ENCODE measurements at places on chromosomes 5 and 9.

GRCh38 chr9:116937361-116937760 lies 250.3 kb downstream of the TRIM32 start:
- no peak for DNase-seq
- no peaks in the 10 kb centered on the region for H3K36me3 ChIP-seq
- H3K4me3 ChIP-seq: no peak overlapping the region
- peaks cover 4% of the 10 kb centered on the region for H3K4me1 ChIP-seq

DNA sequence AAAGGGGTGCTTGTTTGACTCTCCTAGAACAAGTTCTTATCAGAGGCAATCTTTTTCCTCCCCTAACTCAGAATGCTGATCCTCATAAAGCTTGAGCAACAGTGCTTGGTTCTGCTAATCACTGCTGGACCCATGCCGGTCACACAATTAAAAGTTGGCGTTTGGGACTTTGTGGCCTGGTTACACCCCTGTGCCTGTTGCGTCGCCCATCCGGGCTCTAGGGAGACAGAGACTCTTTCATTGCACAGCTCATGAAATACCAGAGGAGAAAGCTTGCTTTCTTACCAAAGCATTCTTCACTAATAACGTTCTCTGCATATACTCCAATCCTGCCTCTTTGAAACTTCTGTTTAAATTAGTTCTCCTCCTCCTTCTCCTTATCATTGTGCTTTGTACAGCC lies 301.1 kb downstream of the NR3C1 start:
- no peaks in the 10 kb centered on the region for H3K36me3 ChIP-seq
- DNase-seq: no peak
- H3K4me1 ChIP-seq: peaks cover 17% of the 10 kb centered on the region
- peak overlapping the region; percentile 2 for H3K27ac ChIP-seq

DNA sequence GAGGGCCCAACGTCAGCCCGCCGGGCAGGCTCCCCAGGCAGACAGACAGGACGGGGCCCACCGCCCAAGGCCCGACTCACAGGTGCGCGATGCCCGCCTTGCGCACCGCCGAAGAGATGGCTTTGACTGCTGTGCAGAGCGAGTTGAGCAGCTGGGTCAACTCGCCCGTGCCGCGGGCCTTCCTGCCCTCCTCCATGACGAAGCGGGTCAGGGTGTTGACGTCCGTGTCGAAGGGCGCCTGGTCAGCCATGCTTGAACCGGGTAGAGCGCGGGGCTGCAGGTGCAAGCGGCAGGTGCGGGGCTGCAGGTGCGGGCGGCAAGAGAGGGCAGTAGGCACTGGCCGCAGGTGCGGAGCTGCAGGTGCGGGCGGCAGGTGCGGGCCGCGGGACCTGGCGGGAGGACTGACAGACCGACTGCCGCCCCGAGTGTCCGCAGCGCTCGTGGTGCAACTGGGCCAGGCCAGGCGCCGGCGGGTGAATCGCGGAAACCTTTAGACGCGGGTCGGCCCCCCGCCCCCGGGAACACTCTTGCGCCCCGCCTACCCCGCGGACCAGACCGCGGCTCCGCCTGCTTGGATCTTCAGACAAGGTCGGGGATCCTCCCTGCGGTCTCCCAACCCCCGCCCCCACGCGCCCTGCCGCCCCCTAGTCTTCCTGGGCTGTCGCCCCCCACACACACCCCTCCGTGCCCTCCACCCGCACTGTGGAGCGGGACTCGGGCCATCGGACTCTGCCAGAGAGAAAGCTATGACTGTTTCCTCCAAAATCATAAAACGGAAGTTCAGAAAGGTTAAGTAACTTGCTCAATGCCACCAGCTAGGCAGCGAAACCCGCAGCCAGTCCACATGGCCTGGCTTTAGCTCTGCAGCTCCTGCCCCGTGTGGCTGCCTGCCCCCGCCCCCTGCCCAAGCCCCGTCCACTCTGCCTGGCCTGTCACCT lies at the start of gene FBP1:
Gene FBP1 (minus strand): TSS at position 458 of the 938 bp plus-strand sequence. CDS start 208 bp downstream, at position 250.
- no peak within 1 kb of the TSS for H3K27ac ChIP-seq
- H3K4me1 ChIP-seq: peaks cover 16% of the 10 kb centered on the region
- no peaks in the 10 kb centered on the region for H3K36me3 ChIP-seq
- H3K4me3 ChIP-seq: peak within 1 kb of the TSS; percentile 88
- peak; percentile 68 for DNase-seq
- H3K27me3 ChIP-seq: peaks cover 70% of the 10 kb centered on the region

GRCh38 chr5:15585128-15585527 lies 85.1 kb downstream of the FBXL7 start:
- H3K27ac ChIP-seq: no peak overlapping the region
- H3K4me3 ChIP-seq: no peak overlapping the region
- H3K36me3 ChIP-seq: peaks cover 71% of the 10 kb centered on the region
- H3K27me3 ChIP-seq: no peaks in the 10 kb centered on the region

- no peak for DNase-seq
- no peaks in the 10 kb centered on the region for H3K36me3 ChIP-seq
- H3K27me3 ChIP-seq: peaks cover 46% of the 10 kb centered on the region
These were observed 27.9 kb downstream of the MED10 start for GRCh38 chr5:6350277-6351090.

GRCh38 chr5:1247811-1248210 lies 22.6 kb downstream of the SLC6A18 start:
- H3K4me3 ChIP-seq: no peak overlapping the region
- DNase-seq: no peak

GRCh38 chr5:174834081-174834480 lies 109.7 kb downstream of the MSX2 start:
- DNase-seq: no peak
- peaks cover 23% of the 10 kb centered on the region for H3K27me3 ChIP-seq
- H3K36me3 ChIP-seq: no peaks in the 10 kb centered on the region
- no peak overlapping the region for H3K4me3 ChIP-seq
- peaks cover 6% of the 10 kb centered on the region for H3K4me1 ChIP-seq
- H3K27ac ChIP-seq: no peak overlapping the region

DNA sequence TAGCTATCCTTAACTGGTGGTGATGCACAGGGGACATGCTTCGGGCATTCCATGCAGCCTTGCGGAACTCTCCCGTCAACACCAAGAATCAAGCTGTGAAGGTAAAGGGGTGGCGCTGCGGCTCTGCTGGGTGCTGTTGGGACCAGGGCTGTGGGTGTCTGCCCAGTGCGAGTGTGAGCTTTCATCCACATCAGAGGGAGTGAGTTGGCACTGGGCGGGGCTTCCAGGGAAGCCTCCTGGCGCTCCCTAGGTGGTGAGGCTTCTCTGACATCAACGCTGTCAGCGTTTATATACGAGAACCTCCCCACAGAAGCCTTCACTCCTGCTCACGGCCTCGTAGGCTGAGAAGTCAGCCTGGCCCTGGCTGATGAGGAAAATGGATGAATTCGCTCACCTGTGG lies 11.7 kb downstream of the ARPC5L start:
- H3K4me1 ChIP-seq: peaks cover 32% of the 10 kb centered on the region
- H3K27me3 ChIP-seq: no peaks in the 10 kb centered on the region
- peak overlapping the region; percentile 55 for H3K27ac ChIP-seq
- H3K4me3 ChIP-seq: no peak overlapping the region

DNA sequence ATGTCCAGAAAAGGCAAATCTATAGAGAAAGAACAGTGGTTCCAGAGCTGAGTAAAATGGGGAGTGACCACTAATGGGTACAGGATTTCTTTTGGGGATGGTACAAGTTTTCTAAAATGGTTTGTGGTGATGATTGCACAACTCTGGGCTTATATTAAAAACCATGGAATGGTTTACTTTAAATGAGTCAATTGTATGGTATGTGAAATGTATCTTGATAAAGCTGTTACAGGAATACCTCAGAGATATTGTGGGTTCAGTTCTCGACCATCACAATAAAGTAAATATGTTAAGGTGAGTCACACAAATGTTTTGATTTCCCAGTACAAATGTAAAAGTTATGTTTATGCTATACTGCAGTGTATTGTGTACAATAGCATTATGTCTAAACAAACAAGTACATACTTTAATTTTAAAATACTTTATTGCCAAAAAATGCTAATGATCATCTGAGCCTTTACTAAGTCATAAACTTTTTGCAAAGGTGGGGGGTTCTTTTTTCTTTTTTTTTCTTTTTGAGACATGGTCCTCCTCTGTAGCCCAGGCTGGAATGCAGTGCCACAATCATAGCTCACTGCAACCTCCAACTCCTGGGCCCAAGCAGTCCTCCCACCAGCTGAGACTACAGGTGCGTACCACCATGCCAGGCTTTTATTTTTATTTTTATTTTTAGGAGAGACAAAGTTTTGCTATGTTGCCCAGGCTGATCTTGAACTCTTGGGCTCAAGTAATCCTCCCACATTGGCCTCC lies 65.9 kb downstream of the SHOC1 start:
- H3K27ac ChIP-seq: no peak overlapping the region
- no peak overlapping the region for H3K4me3 ChIP-seq
- no peak for DNase-seq
- no peaks in the 10 kb centered on the region for H3K27me3 ChIP-seq
- H3K36me3 ChIP-seq: peaks cover 27% of the 10 kb centered on the region
- H3K4me1 ChIP-seq: no peaks in the 10 kb centered on the region

- DNase-seq: no peak
- no peak overlapping the region for H3K4me3 ChIP-seq
- no peak overlapping the region for H3K27ac ChIP-seq
- no peaks in the 10 kb centered on the region for H3K36me3 ChIP-seq
These were observed 55.2 kb upstream of the FYB1 start for GRCh38 chr5:39274398-39275085.

DNA sequence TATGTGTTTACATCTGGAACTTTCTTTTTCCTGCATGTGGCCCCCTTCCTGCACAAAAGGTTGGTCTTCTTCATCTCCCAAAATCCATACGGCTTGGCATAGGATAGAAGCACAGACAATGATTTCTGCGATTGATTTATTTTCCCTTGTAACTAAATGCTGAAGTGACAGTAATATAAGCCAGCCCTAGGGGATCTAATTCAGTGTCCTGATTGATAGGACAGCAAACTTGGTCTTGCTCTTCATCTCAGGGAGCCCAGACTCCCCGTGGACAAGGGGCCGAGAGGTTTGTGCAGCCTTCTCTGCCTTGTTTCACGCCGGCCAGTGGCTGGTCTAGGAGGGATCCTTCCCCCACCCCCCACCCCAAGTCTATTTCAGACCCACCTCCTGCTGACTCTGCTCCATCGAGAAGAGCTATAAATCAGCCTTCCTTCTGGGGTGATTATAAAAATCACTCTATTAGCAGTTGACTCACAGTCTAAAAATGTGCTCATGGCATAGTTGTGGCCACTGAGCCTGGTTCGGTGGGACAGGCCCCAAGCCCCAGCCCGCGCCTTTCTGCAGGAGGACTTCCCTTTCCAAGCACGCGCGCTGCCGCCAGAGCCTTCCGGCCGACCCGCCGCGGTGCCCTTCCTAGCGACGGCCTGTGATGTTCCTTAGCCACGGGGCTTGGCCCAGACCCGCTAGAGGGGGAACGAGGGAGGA lies 89.8 kb upstream of the COL5A1 start:
- no peak for DNase-seq
- peak overlapping the region; percentile 66 for H3K27ac ChIP-seq
- H3K36me3 ChIP-seq: no peaks in the 10 kb centered on the region
- peaks cover 78% of the 10 kb centered on the region for H3K4me1 ChIP-seq
- no peak overlapping the region for H3K4me3 ChIP-seq
- peaks cover 6% of the 10 kb centered on the region for H3K27me3 ChIP-seq

DNA sequence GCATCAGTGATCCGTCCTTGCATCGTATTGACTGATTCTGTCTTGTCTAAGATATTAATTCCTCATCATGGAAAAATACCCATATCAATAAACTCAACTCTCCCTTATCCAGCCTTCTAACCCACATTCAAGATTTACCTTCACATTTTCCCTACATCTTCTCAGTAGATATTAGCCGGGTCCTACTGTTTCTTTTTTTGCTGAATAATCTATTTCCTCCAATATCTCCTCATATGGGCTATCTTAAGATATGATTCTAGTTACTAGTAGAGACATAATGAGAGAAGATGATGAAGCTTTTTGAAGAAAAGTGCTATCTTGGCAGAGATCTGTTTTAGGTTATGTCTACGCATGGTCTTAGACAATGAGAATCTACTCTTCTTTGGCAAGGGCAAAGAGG lies 785.8 kb downstream of the BRINP1 start:
- no peak for DNase-seq

- H3K27me3 ChIP-seq: peaks cover 27% of the 10 kb centered on the region
- H3K4me3 ChIP-seq: no peak overlapping the region
- DNase-seq: peak; percentile 18
- peaks cover 27% of the 10 kb centered on the region for H3K4me1 ChIP-seq
These were observed 8.2 kb upstream of the EPB41L4B start for GRCh38 chr9:109328978-109329637.

DNA sequence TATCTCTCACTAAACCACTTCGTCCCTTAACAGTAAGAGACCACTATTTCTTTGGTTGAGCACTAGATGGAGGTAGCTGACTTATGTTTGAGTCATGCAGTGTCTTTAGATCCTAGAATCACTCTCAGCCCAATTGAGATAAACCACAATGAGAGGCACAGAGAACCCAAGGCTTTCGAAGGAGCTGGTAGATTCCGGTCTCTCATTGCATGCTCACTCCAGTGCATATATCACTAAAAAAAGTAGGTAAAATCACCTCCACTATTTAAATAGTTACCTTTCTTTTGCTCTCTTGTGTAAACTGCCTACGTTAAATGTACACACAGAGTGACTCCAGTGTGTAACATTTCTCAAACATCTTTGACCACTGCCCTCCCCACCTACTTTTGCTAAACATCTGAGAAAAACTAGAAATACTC lies 27.6 kb downstream of the ACTL7A start:
- no peaks in the 10 kb centered on the region for H3K4me1 ChIP-seq
- no peak overlapping the region for H3K4me3 ChIP-seq
- no peak for DNase-seq
- peaks cover 2% of the 10 kb centered on the region for H3K27me3 ChIP-seq

- no peak for DNase-seq
- no peaks in the 10 kb centered on the region for H3K27me3 ChIP-seq
- H3K4me1 ChIP-seq: no peaks in the 10 kb centered on the region
- no peak overlapping the region for H3K4me3 ChIP-seq
These were observed 249.6 kb upstream of the EDIL3 start for GRCh38 chr5:84634256-84634655.

DNA sequence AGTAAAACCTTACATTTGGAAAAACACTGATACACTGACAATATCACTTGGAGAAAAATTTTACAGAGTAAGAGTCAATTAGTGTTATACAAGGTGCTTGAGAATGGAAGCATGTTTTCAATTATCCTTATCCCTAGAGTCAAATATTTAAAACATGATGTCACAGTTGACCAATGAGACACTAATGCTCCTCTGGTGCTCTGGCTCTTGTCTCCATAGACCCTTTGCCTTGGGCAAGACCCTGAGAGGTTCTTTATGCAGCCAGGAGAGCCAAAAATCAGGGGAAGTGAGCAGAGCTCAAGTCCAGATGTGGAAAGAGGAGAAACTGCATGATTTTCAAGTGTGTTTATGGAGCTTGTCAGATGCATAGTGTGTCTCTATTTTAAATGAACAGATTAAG lies 153.9 kb downstream of the MARCHF11 start:
- H3K4me3 ChIP-seq: no peak overlapping the region
- H3K4me1 ChIP-seq: no peaks in the 10 kb centered on the region
- H3K27ac ChIP-seq: no peak overlapping the region
- H3K36me3 ChIP-seq: no peaks in the 10 kb centered on the region
- no peak for DNase-seq

DNA sequence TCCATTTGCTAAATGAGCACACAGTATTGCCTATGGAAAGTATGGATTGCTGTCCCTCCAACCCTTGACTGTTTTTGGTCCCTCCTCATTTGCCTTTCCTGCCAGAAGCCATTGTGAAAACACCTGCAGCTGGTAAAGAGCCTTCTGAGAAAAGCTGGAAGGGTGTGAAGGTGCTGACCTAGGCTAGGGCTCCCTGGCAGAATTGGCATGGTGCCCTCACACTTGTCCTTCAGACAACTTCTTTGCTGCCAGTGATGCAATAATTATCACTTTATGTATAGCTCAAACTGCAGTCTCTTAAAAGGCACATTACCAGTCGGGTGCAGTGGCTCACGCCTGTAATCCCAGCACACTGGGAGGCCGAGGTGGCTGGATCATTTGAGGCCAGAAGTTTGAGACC lies 4.2 kb downstream of the TXNDC15 start:
- peaks cover 10% of the 10 kb centered on the region for H3K27me3 ChIP-seq
- peaks cover 26% of the 10 kb centered on the region for H3K4me1 ChIP-seq
- no peak overlapping the region for H3K27ac ChIP-seq
- H3K36me3 ChIP-seq: peaks cover 27% of the 10 kb centered on the region
- DNase-seq: no peak
- no peak overlapping the region for H3K4me3 ChIP-seq
